ENCODE measurements at places on chromosomes 5 and 9.

DNA sequence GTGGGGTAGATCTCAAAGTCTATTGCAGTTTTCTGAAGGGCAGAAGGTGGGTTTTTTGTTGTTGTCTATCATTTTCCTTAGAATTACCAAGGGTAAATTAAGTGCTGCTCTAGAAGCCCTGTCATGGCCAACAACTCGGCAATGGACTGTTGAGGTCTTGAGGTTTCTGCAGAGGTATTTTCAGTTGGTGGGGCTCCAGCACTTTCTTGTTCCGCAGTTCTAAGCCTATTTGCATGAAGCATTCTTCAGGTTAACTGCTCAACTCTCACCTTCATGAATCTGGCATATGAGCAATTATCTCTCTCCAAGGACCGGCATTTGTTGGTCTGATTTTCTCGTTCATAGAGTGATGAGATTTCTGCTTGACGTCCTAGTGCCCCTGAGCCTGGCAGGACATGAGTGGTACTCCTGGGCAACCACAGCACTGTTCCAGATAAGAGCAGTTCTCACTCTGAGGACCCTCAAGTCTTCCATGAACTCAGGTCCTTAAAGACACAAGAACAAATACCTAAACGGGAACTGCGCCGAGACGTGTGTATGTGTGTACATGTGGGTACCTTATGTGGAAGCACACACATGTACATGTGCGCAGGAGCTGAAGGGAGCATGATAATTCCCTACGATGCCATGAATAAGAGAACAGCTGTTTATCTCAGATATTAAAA, 544.5 kb downstream of the CSNK1G3 start:
- no peak for DNase-seq

DNA sequence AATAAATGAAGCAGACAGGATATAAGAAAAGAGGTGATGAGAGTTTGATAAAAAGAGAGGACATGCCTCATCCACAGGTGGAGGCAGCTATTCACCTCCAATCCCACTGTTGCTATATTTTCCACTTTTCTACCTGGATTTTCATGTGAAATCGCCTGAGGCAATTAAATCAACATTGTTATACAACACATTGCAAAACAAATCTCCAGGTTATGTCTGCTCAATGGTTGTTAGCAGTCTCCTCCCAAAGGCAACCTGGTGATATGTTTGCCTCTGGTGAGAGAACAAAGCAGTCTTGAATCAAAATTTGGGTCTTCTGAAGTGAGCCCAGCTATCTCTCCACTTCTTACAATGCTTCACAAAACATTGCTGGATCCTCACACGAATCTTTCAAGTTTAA, 30.0 kb downstream of the NREP start:
- DNase-seq: no peak

GRCh38 chr9:4760122-4760521, 19.1 kb upstream of the AK3 start:
- DNase-seq: no peak

GRCh38 chr9:93620041-93620506, 43.7 kb downstream of the PHF2 start:
- no peak for DNase-seq

DNA sequence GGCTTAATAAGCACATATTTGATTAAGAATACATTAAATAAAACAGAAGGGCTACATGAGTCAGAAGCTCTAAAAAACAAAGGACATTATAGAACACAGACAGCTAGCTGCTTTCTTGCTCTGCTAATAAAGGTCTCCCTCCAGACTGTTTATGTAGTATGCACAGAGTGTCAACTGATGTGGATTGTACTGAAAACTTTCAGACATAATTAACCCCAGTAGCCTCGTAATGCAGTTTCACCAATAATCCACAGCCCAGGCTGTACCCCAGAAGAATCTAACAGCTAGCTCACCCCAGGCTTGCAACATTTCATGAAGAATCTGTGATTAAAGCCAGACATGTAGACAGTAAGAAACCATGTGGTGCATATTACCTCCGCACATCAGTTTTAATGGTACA, 30.8 kb downstream of the FGF10 start:
- DNase-seq: no peak

DNA sequence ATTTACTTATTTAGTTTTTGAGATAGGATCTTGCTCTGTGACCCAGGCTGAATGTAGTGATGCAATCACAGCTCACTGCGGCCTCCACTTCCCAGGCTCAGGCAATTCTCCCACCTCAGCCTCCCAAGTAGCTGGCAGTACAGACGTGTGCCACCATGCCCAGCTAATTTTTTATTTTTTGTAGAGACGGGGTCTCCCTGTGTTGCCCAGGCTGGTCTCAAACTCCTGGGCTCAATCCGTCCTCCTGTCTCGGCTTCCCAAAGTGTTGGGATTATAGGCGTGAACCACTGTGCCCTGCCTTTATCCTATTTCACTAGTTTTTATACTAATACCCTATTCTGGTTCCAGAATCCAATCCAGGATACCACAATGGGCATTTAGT, 6.8 kb downstream of the RPS14 start:
- DNase-seq: no peak

DNA sequence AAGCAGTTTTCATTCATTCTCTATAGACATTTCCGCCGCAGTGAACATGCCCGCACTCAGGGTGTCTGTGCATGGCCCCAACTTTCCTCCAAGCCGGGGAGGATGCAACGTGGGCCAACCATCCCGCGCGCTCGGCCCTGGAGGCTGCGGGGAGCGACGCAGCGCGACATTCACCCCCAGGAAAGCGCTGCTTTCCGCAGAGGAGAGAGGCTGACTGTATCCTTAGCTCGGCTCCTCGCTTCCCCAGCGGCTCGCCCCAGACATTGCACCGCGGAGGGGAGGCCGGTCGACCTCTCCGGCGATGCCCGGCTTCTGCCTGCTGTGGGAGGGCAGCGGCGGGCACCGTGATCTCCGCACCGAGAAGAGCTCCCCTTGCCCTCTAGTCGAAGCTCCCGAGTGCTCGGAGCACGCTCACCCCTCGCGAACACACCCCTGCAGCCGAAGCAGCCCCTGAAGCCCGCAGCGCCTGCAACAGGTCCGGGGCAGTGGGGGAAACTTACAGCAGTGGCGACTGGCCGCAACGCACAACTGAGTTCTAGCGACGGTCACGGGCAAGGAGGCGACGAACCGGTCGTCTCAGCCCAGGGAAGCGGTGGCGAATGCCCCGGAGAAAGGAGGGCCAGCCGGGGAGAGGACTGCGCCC, 600 bp downstream of the ENC1 start:
- DNase-seq: no peak

- no peak for DNase-seq
These were observed 92.0 kb downstream of the THBS4 start for GRCh38 chr5:80127116-80127552.

DNA sequence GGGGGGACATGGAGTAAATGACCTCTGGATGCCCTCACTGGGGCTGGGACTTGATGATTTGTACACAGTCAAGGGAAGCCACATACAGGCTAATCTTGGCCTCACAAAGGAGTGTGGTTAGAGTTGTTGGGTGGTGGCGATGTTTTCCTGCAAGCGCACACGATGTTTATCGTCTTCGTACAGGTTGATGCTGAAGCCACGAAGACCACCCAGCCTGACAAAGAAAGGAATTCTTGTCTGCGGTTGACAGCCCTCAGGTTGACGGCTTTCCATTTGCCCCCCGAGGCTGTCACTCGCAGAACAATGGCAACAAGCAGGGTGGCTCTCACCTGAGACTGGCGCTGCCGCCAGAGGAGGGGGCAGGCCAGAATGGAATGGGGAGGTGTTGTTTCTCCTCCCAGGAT, 14.1 kb upstream of the XPA start:
- DNase-seq: no peak

- DNase-seq: peak; percentile 78
These were observed 11.9 kb downstream of the TMC1 start for GRCh38 chr9:72533322-72533721.

DNA sequence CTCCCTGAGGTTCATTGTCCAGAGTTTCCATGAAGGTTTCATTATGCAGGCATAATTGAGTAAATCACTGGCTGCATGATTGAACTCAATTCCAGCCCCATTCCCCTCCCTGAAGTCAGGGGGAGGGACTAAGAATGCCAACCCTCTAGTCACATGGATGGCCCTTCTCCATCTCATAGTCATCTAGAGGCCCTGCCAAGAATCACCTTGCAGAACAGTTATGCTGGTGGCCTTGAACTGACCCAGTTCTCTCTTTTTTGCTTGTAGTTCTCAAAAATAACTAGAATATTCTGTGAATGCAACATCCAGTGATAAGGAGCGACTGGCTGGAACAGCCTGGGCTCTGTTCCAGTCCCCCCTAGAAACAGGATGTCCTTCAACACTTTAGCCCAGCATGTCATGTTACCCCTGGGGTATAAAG, 31.7 kb downstream of the SLC35A4 start:
- no peak for DNase-seq

DNA sequence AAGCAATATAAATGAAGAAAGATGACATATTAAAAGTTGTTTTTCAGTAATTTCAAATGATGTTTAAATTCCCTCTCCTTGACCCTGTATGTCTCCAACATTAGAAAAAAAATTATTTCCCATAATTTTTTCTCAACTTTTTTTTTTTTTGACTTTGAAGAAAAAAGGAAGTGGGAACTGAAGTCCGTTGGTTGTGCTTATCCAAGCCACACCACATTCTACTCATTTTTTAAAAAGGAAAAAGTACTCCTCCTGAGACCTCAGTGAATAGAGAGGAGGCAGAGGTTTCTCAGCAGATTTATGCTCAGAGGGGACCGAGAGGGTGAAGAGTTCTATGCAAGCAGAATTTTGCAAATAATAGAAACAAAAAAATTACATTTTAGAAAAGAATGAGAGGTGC, 123.3 kb downstream of the PCSK5 start:
- DNase-seq: no peak

DNA sequence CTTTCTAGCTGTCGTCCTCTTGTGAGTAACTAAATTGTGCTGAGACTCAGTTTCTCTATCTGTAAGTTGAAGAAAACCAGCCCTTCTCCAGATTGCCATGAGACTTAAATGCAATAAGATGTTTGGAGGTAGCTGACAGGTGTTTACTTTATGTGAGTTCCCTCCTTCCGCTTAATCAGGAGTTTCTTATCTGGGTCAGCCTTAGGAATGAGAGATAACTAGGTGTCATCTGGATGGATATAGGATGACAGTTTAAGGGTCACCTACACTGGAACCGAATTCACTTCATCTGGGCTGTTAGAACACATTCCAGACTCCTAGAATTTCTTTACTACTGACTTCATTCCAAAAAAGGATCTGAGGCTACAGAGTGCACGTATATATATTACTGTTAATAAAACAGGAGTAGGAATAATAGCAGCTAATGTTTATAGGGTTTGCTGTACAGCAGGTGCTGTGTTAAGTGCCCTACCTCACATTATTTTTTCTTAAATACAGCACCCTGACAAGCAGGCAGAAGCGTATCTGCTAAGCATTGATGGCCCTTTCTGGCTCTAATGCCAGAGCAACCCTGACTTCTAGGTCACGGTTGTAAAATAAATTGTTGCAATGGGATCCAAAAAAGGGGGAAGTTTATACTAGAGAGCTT, 30.0 kb upstream of the CPEB4 start:
- no peak for DNase-seq

GRCh38 chr5:176948458-176948857, 49.3 kb upstream of the HK3 start:
- no peak for DNase-seq

DNA sequence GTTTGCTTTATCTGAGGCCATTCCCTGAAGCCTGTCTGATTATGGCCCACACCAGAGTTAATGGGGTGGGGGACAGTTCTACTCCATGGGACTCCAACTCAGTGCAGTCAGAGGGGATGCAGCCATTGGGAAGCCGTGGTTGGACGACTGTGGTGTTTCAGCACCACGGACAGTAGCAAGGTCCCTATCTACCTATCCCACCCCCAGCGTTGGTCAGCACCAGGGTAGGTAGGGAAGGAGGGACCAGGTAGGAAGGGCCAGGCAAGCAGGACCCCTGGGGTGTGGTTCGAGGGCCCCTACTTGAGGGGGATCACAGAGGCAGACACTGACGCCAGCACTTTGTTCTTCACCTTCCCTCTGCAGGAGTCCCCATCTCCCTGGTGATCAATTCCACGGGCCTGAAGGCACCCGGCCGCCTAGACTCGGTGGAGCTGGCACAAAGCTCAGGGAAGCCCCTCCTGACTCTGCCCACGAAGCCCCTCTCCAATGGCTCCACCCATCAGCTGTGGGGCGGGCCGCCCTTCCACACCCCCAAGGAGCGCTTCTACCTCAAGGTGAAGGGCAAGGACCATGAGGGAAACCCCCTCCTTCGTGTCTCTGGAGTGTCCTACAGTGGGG, 33.2 kb downstream of the HMCN2 start:
- no peak for DNase-seq

GRCh38 chr5:127943061-127943371, 140.6 kb upstream of the SLC12A2 start:
- DNase-seq: no peak

- DNase-seq: no peak
These were observed 223.2 kb upstream of the ACO1 start for GRCh38 chr9:32161209-32161608.

- no peak for DNase-seq
These were observed 184.3 kb downstream of the TSSK1B start for GRCh38 chr5:113250341-113250953.

- no peak for DNase-seq
These were observed 288.5 kb downstream of the OSTF1 start for GRCh38 chr9:75376680-75377254.

DNA sequence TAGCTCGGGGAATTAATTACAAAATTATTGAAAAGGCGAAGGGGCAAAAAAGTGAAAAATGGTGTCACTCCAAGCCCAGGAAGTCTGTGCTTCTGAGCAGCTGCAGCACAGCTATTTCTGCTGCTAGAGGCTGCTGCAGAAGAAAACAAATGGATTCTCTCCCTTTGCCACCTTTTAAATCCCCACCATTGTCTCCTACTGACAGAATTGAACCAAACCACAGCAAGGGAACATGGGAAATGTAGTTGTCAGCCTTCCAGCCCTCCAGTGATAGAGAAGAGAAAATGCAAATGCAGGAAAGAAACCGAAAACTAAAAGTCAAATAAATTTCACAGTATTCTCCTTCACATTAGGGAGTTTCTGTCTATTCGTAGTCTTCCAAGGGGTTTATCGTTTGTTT, 33.4 kb upstream of the CDC42SE2 start:
- no peak for DNase-seq

DNA sequence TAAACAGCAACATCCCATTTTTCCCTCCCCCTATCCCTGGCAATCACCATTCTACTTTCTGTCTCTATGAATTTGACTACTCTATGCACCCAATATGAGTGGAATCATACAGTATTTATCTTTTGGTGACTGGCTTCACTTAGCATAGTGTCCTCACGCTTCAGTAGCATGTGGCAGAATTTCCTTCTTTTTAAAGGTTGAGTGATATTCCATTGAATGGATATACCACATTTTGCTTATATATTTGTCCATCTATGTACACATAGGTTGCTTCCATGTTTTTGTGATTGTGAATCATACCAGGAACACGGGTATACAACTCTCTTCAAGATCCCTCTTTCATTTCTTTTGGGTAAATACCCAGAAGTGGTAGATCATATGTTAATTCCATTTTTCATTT, 69.9 kb downstream of the CERT1 start:
- no peak for DNase-seq

- no peak for DNase-seq
These were observed 18.6 kb upstream of the OLFM1 start for GRCh38 chr9:135068776-135069415.

GRCh38 chr9:76772686-76773445, 8.6 kb downstream of the PCA3 start:
- no peak for DNase-seq

GRCh38 chr5:6910950-6911349, 197.7 kb downstream of the TENT4A start:
- no peak for DNase-seq

All from LNCaP clone FGC (cell line).